CD4-positive, alpha-beta T cell treated with Interferon gamma for 1 hour (primary cell): ENCODE measurements at places on chromosomes 3 and 15.

DNA sequence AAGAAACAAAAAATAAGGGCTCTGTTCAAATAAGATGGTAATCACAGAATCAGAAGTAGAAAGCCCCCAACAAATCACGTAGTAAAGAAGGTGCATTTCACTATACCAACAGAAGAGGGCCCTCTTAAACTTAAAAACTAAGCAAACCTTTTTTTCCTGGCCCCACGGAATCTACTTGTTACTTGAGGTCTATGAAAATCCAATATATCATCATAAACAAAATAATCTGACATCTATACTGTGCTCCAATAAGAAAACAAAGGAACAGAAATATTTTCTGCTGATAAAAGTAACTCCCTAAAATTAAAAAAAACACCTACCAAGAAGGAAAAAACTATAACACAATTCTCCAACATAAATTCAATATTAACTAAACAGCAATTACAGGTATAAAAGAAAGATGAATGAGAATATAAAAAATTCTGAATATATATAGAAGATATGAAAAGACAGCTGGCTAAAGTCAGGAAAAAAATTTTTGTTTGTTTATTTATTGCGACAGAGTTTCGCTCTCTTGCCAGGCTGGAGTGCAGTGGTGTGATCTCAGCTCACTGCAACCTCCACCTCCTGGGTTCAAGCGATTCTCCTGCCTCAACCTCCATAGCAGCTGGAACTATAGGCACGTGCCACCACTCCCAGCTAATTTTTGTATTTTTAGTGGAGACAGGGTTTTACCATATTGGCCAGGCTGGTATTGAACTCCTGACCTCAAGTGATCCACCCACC is 81.8 kb downstream of the CLASP2 start:
- DNase-seq, result no peak

- DNase-seq, result no peak
These were observed 24.1 kb downstream of the TRAK1 start for GRCh38 chr3:42115215-42115614.

GRCh38 chr3:37901721-37902120 is 40.0 kb downstream of the CTDSPL start:
- no peak for DNase-seq

DNA sequence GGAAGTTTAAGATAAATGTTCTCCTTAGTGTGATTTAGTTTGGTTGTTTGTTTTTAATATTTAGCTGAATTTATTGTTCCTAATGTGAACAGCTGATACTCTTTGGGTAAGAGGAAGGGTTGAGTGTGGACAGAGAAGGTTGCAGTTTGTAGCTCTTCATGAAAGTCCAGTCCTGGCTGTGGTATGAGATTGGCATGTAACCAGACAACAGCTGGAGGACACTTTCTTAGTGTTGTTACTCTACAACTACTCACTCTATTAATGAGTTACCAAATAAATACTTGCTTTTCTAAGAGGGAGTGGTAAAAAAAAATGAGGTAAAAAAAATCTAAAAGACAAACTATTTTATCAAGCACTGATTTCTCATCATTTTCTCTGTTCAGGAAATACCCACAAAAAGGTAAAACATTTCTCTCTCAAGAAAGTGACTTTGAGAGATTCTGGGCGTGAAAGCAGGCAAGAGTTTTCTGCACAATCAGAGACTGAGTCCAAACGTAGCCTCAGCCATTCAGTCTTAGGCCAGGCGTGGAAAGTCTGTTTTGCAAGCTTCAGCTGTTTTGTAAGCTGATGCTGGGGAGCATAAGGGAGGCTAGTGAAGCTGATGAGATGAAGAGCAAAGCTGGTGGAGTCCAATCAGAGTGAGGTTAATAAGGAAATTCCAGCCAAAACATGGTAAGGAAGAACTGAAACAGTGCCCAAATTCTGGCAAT is 138.5 kb upstream of the ARPP21 start:
- no peak for DNase-seq
